Fibroblast of the aortic adventitia (primary cell): ENCODE measurements at places on chromosomes 11 and 22. TPM values are rescaled to one million over a fixed set of nuclear protein-coding genes. Genes with fewer than 3 reads are reported as not detected.
A peak's percentile ranks its signal among the peaks of the same experiment; 100 is the strongest.

Gene KCNQ1
- not detected in 2 replicates for total RNA-seq

Gene HBB
- not detected in 2 replicates for total RNA-seq

Gene NELL1
- total RNA-seq: not detected in 2 replicates

Gene PACSIN3
- 28.8 and 31.6 TPM in 2 replicates for total RNA-seq

Gene CARNS1
- total RNA-seq: 0.09 and 0.16 TPM in 2 replicates

- DNase-seq: no peak
Measured at GRCh38 chr11:67291481-67292381, 2.6 kb downstream of the ANKRD13D start.

GRCh38 chr22:42357221-42357620 is 75.0 kb downstream of the NFAM1 start:
- DNase-seq: no peak

- DNase-seq: no peak
Measured at GRCh38 chr11:27402450-27402849, 39.4 kb upstream of the CCDC34 start.

DNA sequence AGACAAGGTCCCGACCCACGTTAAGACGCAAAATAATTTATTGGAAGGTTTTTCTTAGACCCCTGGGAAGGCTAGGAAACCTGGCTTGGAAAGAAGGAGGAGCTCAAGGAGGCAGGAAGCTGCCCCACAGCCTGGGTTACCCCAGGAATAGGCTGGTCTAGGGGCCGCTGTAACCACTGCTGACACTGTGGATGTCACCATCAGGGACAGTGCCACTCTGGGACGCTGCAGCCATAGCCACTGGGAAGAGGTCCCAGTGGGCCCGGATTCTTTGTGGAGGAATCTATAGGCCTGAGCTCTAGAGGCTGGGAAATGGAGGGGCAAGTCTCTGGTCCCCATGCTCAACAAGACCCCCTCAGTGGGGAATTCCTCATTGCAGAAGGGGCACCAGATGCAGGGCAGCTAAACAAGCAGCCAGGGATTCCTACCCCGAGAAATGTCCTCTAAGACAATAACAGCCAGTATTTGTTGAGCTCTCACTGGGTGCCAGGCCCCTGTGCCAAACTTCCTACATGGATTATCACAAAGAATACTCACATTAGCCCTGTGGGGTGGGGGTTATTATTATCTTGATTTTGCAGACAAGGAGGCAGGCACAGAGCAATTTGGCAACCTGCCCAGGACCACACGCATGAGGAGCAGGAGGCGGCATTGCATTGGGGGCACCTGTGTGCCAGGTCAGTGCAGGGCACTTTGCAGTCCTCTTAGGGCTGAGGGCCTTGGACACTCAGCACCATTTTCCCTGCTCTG is 19.5 kb upstream of the CHKA start:
- no peak for DNase-seq

- DNase-seq: no peak
Measured at GRCh38 chr11:2446590-2447252, 1.9 kb downstream of the KCNQ1 start.

GRCh38 chr11:72629266-72629665 is 45.0 kb downstream of the PDE2A start:
- peak; percentile 7 for DNase-seq

DNA sequence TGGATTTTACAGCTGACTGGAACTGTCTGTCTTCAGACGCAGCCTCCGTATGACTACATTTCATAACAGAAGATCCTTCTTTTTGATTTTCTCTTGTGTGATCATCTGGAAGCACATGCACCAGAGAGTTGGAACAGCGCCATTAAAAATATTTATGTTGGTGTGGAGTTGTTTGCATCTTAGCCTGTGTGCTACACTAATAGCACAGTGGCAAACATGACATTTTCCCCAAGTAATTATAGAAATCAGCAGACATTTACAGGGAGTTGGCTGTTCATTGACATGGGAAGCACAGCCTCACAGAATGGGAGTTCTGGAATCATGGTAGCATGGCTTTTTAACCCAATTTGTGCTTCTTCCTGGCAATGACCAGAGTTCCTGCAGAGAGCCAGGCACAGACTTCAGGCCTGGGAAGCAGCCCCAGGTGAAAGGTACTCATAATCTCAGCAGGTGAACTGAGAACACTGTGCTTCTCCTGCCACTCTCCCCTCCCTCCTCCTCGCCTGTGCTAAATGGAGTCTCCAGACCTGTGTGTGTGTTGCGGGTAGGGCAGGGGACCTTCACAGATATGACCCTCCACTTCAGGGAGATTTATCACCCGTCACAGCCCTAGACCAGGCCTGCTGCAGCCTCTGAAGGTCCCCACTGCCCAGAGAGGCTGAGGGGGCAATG is 82.8 kb upstream of the PLET1 start:
- peak; percentile 8 for DNase-seq

DNA sequence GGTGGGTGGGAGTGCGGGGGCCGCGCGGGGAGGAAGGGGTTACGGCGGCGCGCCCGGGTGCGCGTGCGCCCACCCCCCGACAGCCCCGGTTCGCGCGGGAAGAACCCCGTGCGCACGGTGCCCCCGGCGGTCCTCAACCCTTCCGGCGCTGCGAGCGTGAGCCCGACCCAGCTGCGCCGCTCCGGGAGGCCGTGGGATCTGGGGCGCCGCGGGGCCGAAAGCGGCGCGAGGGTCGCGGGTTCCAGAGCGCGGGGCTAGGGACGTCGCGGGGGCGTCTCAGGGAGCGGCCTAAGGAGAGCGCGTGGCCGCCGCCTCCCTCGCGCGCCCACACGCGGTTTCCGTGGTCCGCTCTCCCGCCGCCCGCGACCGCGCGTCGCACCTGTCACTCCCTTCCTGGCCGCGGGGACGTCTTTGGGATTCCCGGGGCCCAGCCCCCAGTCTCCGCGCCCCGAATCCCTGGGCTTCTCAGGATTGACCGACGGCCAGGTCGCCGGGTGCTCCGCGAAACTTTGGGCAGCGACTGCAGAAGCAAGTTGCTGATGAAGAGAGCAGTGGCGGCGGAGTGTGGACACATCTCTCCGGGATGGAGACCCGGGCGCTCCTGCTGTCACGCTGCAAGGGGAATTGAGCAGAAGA is 582 bp downstream of the SREBF2 start:
- DNase-seq: peak; percentile 22
